ENCODE measurements at places on chromosomes 3 and 15.

- DNase-seq = no peak
These were observed 51.7 kb upstream of the HES1 start for GRCh38 chr3:194084284-194084683.

GRCh38 chr3:170178651-170179050, 2.9 kb downstream of the PHC3 start:
- DNase-seq = no peak

- DNase-seq = no peak
These were observed 71.3 kb upstream of the MBNL1 start for GRCh38 chr3:152197451-152197850.

GRCh38 chr3:17014284-17014683, 129.5 kb downstream of the PLCL2 start:
- DNase-seq = no peak

GRCh38 chr3:119330858-119331257, 36.7 kb downstream of the ARHGAP31 start:
- DNase-seq = no peak

DNA sequence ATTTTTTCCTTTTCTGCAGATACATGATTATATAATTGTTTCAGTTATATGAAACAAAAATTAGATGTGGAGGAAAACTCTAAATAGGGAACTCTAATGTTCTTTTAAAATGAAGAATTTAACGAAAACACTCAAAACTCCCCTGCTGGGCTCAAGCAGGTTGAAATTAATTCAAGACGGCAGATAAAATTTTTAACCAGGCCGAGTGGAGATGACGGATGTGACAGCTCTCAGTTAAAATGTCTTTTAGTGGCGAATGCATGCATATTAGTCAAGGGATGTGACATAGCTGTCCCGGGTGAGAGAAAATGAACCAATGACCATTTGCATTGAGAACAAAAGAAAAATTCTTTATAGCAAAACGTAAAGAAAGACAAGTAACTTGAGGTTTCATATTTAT, 110.1 kb downstream of the ROBO2 start:
- peak; percentile 4 for DNase-seq

GRCh38 chr3:79769229-79769628, 1.4 kb upstream of the ROBO1 start:
- DNase-seq = no peak

DNA sequence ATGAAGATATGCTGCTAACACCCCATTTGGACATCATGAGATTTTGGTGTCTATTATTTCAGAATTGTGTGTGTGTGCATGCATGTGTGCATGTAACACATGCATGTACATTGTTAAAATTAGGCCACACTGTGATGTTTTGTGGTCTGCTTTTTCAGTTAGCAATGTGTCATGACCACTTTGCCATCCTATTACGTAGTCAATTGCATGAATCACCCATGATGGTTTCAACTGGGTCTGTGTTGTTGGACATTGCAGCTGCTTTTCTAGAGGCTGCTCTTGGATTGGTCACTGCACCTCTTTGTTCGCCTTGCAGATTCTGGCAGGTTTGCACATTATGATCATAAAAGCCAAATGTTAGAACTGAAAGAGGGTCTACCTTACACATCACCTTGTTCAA, 101.0 kb upstream of the THBS1 start:
- DNase-seq = no peak

GRCh38 chr15:31255176-31255510, 71.5 kb upstream of the KLF13 start:
- no peak for DNase-seq

- DNase-seq = no peak
These were observed 10.8 kb upstream of the INSYN1 start for GRCh38 chr15:73763931-73764330.

DNA sequence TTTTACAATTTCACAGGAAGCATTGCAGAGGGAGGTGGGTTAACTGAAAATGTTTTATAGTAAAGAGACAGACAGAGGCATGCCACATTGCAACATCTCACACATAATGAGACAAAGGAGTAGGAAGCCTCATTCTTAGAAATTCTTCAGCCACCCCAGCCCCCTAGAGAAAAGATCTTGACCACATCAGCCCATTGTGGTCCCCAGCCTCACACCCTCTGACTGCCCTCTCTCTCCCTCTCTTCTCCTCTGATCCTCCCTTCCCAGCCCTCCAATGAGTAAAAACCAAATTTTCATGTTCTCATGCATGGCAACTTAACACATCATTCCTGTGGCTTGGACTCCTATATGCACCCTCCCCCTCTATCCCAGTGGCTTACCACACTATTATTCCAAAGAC, 174.1 kb downstream of the UACA start:
- DNase-seq = no peak

DNA sequence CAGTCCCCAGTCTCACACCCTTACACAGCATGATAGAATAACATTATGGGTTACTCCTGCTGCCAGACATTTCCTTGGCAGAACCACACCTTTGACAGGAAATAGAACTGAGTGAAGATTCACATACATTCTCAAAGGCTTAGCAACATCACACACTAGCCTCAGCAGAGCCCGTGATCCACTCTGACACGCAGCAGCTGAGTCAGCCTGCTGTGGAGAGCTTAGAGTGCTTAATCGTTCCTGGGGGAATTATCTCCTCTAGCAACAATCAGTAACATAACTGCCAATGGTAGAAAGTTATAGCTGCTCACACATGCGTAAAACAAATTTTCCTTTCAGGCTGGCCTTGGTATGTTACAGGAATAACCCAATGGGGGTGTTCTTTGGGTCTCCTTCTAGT, 382.1 kb downstream of the GAP43 start:
- peak; percentile 37 for DNase-seq

GRCh38 chr15:85142312-85142711, 160.7 kb downstream of the PDE8A start:
- DNase-seq = no peak

DNA sequence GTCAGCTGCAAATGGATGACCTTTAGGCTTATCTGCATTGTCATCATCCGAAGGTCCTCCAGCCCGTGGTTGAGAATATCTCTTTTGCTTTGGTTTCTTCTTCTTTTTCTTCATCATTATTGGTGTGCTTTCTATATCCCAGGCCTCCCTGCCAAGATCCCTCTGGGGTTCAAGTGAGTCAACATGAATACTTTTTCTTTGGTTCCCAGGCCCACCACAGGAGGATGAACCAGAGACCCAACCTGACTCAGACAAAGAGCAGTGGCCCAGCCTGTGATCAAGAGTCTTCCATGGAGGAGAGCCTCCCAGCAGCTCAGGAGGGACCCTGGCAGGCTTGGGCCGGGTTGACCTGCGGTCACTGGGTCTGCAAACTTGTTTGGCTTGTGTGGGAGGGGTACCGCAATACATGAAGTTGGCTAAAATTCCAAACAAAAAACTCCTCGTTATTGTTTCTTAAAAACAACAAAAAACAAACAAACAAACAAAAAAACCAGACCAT, 104.2 kb downstream of the MAP4 start:
- no peak for DNase-seq

DNA sequence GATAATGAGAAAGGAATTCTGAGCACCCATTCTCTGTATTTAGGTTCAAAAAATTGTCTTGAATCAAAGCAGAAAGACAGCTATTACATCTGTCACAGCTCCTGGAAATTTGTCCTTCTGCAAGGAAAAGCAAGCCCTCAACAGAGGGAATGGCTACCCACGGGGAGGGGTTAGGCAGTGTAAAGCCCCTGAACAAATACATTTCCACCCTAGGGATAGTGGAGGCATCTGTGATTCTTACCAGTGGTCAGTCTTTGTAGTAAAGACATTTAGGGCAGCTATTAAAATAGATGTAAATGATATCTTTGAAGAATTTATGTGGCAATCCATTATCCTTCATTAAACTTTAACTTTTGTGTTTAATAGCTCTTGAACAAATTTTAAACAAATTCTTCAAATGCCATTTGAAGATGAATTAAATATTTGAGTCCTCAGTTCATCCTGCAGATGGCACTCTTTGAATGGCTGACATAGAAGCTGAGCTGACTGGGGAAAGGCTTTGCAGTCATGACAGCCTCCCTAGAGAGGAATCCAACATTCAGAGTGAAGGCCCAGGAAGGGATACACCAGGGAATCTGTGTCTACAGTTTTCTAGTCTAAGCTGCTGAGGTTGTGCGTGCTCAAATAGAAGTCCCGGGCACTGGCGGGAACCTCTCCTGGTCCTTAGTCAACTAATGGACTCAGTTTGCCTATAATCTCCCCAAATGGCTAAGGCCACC, 359.7 kb upstream of the ROPN1 start:
- DNase-seq = peak; percentile 40

GRCh38 chr15:41799488-41799805, 25.2 kb downstream of the MAPKBP1 start:
- no peak for DNase-seq

- DNase-seq = no peak
These were observed 32.4 kb downstream of the GJD2 start for GRCh38 chr15:34722439-34722836.

DNA sequence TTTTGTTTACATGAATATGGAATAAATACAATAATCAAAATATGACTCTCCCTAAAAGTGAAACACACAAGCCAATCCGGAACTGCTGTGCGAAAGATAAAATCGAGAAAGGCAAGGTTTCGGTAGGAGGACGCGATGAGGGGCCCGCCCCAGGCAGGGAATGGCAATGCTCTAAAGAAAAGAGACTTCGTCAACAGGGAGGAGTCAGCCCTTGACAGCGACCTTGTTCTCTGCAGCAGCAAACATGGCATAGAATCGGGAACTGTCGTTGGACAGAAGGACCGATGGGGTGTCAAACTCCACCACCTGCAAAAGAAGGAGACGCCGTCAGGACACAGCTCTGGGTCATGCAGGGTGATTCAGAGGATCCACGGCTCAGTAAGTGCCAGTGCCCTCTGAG, 36.4 kb upstream of the PARL start:
- DNase-seq = no peak

- no peak for DNase-seq
These were observed 26.9 kb downstream of the ROBO2 start for GRCh38 chr3:77066829-77067228.

GRCh38 chr3:192033246-192033645, 572.3 kb downstream of the PYDC2 start:
- DNase-seq = no peak

GRCh38 chr3:36991923-36992805, 767 bp downstream of the EPM2AIP1 start:
- no peak for DNase-seq

- no peak for DNase-seq
These were observed 1.5 kb upstream of the LIMD1 start for GRCh38 chr3:45592830-45593707.

DNA sequence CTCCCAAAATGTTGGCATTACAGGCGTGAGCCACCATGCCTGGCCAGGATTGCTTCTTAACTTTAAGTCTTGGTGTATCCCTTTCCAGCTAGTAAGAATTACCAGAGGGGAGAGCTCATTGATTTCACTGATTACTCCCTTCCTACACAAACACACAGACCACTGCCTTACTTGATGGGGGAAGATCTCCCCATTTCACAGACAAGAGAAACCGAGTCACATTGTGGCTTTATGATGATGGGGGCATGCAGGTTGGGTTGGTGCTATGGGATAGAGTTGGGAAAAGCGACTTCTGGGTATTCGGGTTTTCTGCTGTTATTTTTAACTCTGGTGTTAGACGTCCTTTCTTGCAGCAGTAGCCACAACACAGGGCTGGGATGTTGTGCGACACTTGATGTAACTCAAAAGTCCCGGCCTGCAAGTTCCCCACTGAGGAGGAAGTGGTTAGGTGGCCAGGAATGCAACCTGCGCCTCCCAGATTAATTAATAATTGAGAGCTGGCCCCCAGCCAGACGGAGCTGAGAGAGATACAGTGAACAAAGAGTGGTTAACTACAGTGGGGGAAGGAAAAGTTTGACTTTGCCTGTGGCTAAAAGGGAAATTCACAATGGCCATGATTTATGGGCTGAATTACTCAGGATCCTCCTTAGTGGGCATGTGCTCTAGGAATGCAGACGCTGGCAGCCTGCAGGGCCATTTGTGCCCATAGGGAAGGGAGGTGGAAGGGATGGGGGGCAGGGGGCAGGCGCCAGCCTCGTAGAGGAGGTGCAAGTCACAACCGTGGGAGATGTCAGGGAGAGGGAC, 63.6 kb downstream of the SMAD6 start:
- DNase-seq = no peak

DNA sequence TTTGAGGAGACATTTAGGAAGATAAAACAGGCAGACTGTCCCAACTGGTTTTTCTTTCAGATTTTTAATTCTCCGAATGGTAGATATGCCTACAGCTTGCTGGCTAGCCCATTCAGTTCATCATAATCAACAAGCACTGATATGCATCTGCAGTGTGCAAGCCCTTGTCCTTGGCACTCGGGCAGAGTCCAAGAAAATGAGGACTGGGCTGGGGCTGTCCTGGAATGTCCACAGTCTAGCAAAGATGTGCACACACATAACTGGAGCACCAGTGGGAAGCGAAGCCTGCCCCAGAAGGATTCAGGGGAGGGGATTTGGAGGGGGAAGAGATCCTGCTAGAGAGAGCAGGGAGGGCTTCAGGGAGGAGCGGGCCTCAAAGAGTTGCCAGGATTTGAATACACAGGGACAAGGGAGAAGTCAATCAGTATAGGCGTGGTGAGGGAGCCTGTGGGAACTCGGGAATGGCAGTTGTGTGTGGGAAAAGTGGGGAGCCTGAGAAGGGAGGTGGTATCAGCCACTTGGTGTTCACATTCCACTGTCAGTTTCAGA, 8.7 kb downstream of the FAH start:
- no peak for DNase-seq

GRCh38 chr3:100226712-100227429, 33.9 kb upstream of the TBC1D23 start:
- DNase-seq = no peak

DNA sequence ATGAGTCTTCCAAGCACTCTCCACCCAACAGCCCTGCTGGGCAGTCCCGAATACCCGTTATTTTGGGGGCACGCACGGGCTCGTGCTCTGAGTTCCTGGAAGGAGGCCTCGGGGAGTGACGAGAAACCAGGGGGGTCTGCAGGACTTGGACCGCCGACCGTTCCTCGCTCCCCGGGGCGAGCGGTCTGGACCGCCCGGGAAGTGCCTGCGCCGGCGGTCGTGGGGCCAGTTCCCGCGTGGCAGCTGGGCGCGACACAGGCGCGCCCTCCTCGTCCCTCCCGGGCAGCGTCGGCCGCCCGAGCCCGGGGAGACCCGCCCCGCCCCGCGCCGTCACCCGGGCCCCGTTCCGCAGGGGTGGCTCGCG, 387 bp downstream of the GNB4 start:
- DNase-seq = no peak

DNA sequence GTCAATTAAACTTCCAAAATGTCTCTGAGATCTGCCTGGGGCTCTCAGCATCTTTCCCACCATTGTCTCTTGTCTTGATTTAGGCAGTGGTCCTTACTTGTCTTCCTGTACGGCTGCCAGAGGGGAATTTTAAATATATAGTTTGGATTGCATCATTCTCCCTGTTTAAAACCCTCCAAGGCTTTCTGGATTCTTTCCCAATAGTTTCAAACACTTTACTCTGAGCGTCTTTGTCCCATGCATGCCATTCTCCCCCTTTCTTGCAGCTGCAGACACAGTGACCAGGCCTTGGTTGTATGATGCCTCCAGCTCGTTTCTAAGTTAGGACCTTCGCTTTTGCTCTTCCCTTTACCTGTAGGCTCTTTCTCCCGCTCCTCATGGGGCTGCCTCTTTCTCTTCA, 323.3 kb upstream of the CTNNB1 start:
- no peak for DNase-seq

GRCh38 chr3:25025236-25025635, 402.8 kb upstream of the RARB start:
- DNase-seq = no peak

GRCh38 chr3:100873611-100874010, 119.6 kb downstream of the ABI3BP start:
- no peak for DNase-seq

- no peak for DNase-seq
These were observed 18.6 kb downstream of the MAP3K13 start for GRCh38 chr3:185381320-185382058.
